ENCODE measurements at places on chromosomes 13 and 19. TPM values are rescaled to one million over a fixed set of nuclear protein-coding genes. Genes with fewer than 3 reads are reported as not detected.

The UBE2L5 gene
- total RNA-seq = 0.24 TPM

The CATSPERD gene
- total RNA-seq = 0.05 TPM

DNA sequence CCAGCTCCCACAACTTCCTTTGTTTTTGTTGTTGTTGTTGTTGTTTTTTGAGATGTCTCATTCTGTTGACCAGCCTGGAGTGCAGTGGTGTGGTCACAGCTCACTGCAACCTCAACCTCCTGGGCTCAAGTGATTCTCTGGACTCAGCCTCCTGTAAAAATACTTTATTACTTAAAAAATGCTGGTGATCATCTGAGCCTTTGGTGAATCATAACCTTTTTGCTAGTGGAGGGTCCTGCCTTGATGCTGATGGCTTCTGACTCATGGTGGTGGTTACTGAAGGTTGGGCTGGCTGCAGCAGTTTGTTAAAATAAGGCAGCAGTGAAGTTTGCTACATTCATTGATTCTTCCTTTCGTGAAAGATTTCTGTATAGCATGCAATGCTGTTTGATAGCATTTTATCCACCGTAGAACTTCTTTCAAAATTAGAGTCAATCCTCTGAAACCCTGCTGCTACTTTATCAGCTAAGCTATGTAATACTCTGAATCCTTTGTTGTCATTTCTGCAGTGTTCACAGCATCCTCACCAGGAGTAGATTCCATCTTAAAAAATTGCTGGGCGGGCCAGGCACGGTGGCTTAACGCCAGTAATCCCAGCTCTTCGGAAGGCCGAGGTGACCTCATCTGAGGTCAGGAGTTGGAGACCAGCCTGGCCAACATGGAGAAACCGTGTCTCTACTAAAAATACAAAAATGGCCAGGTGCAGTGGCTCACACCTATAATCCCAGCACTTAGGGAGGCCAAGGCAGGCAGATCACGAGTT is 18.0 kb downstream of the ARHGAP35 start:
- DNase-seq = no peak
- no peak overlapping the region for H3K4me3 ChIP-seq
- no peaks in the 10 kb centered on the region for H3K4me1 ChIP-seq

DNA sequence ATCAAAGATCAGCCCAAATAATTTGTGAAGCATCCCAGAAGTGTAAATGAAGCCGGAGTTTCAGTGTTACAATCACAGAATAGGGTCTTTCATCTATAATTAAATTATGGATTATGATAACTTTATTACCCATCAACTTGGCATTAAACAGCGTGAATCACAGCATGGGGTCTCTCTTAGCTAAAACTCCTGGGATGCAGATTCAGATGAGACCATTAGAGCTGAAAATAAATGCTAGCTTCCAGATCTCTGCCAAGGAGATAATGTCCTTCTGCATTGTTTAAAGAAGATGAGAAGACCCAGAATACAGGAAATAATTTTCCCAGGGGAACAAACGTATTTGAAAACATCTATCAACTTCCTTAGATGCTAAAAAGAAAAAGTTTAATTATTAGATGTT is 546.0 kb upstream of the PCDH9 start:
- H3K27ac ChIP-seq = no peak overlapping the region
- no peaks in the 10 kb centered on the region for H3K27me3 ChIP-seq
- no peak for DNase-seq
- H3K4me1 ChIP-seq = no peaks in the 10 kb centered on the region

GRCh38 chr19:4025317-4025716 is 17.8 kb downstream of the PIAS4 start:
- no peak overlapping the region for H3K27ac ChIP-seq
- no peaks in the 10 kb centered on the region for H3K27me3 ChIP-seq
- no peaks in the 10 kb centered on the region for H3K4me1 ChIP-seq
- H3K4me3 ChIP-seq = no peak overlapping the region
- no peak for DNase-seq

DNA sequence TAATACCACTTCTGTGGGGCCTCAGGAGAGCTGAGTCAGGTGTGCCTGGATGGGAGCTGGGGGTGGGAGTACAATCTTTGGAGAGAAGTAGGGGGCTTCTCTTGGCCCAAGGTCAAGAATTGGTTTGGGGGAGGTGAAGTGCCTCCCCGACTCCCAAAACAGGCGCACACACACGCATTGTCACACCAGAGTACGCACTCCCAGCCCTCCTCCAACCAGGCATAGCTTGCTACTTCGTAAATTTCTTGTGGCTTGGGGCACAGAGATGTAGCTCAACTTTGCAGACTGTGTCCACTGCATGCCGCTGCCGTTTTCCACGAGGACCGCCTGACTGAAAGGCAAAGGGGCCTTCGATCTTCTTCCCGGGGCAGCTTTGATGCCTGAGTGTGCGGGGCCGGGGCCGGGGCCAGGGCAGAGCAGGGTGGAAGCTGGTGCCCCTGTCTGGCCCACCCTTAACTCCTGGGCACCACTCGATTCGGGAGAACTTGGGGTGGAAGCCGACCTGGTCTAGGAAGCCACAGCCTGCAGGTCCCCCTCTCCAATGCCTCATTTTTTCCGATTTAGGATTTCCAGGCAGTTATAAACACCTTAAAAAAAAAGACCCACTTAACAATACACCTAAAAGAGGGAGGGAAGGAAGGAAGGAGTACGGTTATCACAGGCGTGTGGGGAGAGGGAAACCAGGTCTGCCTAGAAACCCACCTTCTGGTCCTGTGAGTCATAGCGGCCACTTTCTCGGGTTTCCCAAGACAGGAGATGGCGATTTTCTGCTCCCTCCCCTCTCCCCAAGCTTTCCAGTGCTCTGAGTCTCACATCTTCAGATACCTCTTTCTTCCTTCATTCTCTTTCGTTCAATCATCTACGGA is 5.8 kb upstream of the TSHZ3 start:
- H3K27ac ChIP-seq = no peak overlapping the region
- H3K27me3 ChIP-seq = peaks cover 90% of the 10 kb centered on the region
- H3K4me1 ChIP-seq = no peaks in the 10 kb centered on the region
- no peak overlapping the region for H3K4me3 ChIP-seq
